ENCODE measurements at places on chromosomes 1 and 21. TPM values are rescaled to one million over a fixed set of nuclear protein-coding genes. Genes with fewer than 3 reads are reported as not detected.

The KRTAP13-2 gene
- total RNA-seq, result not detected

The FAM72A gene
- total RNA-seq, result 11.0 TPM

The EPS15 gene
- 14.6 TPM for total RNA-seq

The SLX9 gene
- total RNA-seq, result 59.3 TPM

The TINAGL1 gene
- 0.69 TPM for total RNA-seq

The XCL1 gene
- not detected for total RNA-seq

The CFHR1 gene
- 0.24 TPM for total RNA-seq

The PRKAB2 gene
- total RNA-seq, result 7.1 TPM

The OR2T35 gene
- total RNA-seq, result not detected
